ENCODE measurements at places on chromosomes 2 and 18.

DNA sequence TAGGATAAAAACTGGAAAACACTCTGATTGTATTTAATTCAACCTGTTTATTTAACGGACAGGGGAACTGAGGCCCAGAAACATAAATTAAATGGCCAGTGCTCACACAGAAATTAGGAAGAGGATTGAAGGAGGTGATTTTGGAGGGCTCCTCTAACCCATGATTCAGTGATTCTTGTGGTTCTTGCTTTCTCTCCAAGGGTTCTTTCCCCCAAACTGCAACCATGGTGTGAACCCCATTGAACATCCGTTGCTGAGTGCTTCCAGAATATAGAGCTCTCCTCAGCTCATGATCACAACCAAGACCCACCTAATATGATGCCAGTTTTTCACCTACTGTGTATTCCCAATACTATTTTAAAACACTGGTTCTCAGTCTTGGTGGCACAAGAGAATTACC lies 41.4 kb downstream of the BMP10 start:
- no peak for DNase-seq

GRCh38 chr2:187215532-187216240 lies 232.4 kb downstream of the CALCRL start:
- DNase-seq = peak; percentile 13

- DNase-seq = no peak
Measured at GRCh38 chr18:33700513-33700976, 122.5 kb downstream of the ASXL3 start.

- no peak for DNase-seq
Measured at GRCh38 chr2:47592381-47592780, 189.4 kb downstream of the MSH2 start.

GRCh38 chr2:114076961-114077360 lies 187.1 kb downstream of the ACTR3 start:
- no peak for DNase-seq

DNA sequence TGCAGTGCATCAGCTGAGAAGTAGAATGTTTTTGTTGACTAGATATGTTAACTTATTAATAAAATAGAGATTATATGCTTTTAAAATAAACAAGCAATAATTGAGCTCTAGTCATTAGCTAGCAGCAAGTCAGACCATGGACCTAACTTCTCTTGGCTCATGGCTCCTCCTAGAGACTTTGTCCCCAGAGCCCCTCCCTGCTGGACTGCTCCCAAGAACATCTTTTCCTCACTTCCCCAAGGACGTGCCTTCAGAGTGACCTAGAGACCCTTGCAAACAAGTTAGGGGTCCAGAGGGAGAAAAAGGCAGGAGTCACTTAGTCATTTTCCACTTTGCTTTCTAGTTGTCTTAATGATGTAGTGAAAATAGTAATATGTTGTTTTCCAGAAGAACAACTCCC lies 312.5 kb upstream of the NRP2 start:
- DNase-seq = no peak

GRCh38 chr2:2230433-2230817 lies 100.7 kb downstream of the MYT1L start:
- no peak for DNase-seq

GRCh38 chr2:72220170-72220569 lies 72.5 kb upstream of the CYP26B1 start:
- DNase-seq = peak; percentile 16

GRCh38 chr2:98601532-98602132 lies 6.7 kb downstream of the COA5 start:
- DNase-seq = peak; percentile 29

- DNase-seq = peak; percentile 43
Measured at GRCh38 chr18:62925031-62925688, 209.8 kb downstream of the PHLPP1 start.

GRCh38 chr2:28390746-28391563 lies 1.7 kb upstream of the FOSL2 start:
- DNase-seq = peak; percentile 87

DNA sequence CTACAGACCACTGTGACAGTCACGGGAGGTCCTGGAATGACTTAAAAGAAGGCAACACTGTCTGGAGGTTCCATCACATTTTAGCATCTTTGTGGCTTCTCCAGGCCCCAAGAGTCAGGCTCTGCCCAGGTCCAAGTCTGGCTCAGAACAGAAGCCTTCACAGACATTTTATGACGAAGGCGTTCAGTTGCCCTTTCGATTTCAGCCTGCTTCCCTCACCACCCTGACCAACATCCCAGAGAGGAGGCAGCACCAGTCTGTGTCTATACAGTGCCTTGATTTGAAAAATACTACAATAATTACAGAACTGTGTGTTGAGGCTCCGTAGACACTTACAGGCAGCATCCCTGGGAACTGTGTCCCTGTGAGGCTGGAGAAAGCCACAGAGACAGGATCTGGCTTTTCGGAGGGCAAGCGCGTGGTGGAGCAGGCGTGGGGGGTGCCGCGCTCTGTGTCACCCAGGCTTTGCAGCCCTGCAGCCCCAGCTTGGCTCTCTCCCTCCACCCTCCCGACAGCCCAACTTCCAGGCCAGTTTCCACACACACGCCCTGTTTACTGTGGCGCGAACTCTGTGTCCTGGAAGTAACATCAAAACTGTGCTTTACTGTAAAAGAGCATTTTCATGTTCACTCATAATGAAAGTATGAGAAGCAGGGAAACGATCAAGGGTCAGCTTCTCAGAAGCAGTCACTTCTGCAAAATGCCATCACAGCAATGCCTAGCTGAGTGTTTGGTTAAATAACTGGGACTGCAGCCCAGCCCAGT lies 153.5 kb upstream of the ALKAL2 start:
- DNase-seq = no peak

DNA sequence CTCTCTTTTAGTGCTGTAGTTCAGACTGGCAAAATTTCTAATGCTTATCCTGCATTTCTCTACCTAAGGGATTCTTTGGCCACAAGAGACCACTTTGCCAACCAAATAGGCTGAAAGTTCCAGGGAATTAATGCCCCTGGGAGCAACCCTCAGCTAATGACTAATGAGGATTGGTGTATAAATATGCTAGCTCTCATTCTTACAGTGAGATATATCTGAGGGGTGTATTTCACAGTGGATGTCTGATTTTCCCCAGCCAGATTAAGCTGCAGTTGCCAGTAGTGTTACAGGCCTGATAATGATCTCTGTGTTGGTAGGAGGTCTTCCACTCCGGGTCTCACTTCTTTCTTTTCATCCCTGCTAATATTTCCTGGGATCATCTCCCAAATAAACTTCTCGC lies 90.4 kb downstream of the GULP1 start:
- peak; percentile 60 for DNase-seq
